Mesenchymal stem cell (in vitro differentiated cells and primary cell): ENCODE measurements at places on chromosomes 11 and 22.

- no peak for DNase-seq
These were observed 68.2 kb downstream of the METTL15 start for GRCh38 chr11:28176351-28176750.

DNA sequence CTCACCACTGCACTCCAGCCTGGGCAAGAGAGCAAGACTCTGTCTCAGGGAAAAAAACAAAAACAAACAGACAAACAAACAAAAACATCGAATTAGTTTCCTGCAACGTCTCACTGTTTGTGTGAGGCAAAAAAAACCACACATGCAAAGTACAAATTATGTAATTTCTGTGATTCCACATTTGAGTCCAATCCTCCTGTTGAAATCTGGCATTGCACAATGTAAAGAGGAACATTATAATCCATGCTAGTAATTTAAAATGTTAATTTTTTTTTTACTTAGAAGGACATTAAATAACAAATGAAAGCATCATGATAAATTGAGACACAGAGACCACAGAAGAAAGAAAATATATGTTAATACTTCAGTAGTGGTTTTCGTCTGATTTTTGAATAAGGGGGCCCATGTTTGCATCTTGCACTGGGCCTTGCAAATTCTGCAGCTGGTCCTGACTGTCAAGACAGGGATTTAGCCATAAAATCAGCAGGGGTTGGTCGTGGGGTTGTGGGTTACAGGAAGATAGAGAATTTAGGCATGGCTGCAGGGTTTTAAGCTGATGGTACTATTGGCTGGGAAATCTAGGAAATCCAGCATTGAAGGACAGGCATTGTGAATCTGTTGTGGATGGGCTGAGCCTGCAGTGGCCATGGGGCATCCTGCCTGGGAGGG lies 102.6 kb upstream of the ALDH3B2 start:
- no peak for DNase-seq

DNA sequence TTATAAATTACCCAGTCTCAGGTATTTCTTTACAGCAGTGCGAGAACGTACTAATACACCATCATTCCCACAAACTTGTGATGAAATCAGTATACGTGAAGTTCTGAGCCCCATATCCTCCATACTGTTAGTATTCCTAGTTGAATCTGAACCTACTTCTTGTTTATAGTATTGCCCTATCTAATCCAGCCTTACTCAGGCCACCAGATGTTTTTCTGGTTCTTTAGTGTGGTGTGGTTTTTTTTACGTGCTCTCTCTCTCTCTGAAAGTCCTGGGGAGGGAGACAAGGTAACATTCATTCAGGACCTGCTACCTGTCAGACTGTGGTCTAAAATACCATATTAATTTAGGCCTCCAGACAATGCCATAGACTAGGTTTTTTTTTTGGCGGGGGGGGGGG lies 47.6 kb upstream of the TEAD1 start:
- DNase-seq: no peak

DNA sequence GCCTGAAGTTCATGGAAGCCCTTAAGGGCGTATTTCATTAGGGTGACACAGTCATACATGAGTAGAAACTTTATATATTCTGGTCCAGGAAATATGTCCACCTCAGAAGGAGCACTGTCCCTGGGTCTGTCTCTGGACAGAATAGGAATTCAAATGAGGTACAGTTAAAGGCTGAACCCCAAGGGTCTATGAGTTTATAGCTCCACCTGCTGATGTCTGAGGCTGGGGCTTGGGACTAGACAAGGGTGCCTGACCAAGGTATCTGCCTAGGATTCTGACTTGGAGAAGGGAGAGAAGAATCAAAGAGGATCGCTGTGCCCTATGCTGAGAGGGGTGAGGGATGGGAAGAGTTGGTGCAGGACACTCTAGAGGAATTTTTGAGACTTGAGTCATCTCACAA lies 14.9 kb downstream of the HEPHL1 start:
- DNase-seq: no peak

- DNase-seq: no peak
These were observed 72.9 kb upstream of the CD44 start for GRCh38 chr11:35066030-35066429.

DNA sequence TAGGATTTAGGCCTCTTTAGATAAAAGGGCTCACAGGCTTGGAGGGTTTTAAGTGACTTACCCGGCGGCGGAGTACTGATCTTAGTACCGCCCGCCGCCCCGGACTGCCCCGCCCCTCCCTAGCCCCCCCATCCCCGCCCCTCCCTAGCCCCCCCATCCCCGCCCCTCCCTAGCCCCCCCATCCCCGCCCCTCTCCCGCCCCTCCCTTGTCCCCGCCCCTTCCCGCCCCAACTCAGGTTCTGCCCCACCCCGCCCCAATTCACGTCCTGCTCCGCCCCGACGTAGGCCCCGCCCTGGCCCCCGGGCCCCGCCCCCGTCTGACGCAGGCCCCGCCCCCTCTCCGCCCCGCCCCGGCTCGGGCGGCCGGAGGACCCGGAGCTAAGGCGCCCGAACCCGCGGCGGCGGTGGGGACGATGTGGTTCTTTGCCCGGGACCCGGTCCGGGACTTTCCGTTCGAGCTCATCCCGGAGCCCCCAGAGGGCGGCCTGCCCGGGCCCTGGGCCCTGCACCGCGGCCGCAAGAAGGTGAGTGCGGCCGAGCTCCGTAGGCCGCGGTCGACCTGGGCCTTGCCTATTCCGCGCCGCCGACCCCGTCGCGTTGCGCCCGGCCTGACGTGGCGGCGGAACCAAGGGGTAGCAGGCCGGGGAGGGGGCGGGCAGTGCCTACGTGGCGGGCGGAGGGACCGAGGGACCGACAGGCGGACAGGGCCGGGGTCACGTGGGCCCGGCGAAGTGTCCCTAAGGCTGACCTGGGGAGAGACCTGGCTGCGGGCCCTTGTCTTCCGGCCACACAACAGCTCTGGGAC lies at the start of gene SCYL1:
TSS of gene SCYL1 (plus strand) at position 343 of the 805 bp plus-strand sequence. CDS start at position 414, 71 bp downstream.
- DNase-seq: peak; percentile 74

- DNase-seq: no peak
These were observed 67.4 kb downstream of the BRD1 start for GRCh38 chr22:49760280-49760629.

DNA sequence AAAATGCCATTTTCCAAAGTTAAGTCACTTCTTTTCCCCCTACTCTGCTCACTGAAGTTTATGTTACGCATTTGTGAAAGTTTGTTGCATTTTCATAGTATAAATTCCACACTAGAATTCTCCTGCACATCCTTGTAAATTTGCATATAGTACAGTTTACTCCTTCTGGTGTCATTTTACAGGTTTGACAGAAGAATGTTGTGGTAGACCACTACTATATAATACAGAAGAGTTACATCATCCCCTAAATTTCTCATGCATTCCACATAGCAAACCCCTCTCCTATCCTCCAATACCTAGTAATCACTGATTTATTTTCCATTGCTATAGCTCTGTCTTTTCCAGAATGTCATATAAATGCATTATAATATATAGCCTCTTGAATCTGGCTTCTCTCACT lies 64.5 kb downstream of the CCDC73 start:
- no peak for DNase-seq

DNA sequence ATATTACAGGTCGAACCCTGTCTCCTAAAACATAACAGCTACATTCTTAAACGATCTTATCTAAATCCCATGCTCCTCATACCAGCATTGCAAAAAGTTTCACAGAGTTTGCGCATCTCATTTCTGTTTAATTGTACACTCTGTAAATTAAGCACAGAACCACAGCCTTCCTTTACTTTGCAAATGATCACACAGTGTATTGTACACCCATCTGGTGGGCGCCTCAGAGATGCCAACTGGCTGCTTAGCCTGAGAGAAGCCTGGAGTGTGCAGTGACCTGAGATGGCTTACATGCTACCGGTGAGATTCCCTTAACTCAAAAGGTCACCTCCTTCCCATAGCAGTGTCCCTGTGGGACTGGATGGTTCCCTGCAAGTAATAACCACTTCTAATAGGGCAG lies 1077.3 kb downstream of the OPCML start:
- no peak for DNase-seq

- no peak for DNase-seq
These were observed 132.9 kb downstream of the COMMD9 start for GRCh38 chr11:36156161-36156816.

- DNase-seq: no peak
These were observed 17.9 kb downstream of the POLR3H start for GRCh38 chr22:41526226-41526829.

DNA sequence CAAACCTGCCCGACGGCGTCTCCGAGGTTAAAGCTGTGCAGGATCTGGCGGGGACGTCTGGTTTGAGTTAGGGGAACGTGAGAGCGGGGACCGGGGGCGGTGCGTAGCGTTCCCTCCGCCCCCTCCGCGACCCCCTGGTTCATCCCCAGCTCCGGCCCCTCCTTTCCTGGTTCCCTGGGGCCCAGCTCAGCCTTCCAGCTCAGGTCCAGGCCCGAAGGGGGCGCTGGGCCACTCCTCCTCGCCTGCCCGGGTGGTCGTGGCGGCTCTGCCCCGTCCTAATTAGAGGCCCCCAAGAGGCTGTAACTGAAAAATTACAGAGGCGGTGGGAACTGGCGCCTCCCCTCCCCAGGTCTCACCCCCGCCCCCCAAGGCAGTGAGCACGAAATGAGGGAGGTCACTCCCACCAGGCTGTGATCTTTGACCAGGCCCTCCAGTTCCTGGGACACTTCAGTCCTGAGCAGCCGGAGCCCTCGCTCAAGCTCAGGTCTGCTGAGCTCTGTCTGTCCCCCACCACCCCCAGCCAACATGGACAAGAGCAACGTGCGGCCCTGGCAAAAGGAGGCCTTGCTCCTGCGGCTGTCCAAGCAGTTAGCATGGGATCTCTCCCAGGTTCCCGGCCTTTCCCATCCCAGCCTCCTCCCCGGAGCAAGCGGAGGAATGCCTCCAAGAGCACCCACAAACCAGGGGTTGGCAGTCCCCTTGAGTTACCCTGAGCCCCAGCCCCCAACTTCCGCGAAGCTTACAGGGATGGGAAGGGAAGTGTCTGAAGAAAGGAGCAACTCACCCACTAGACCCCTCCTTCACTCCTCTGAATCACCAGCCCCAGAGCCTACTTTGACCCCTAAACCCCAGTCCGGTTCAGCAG lies 3.3 kb downstream of the CD248 start:
- peak; percentile 63 for DNase-seq

DNA sequence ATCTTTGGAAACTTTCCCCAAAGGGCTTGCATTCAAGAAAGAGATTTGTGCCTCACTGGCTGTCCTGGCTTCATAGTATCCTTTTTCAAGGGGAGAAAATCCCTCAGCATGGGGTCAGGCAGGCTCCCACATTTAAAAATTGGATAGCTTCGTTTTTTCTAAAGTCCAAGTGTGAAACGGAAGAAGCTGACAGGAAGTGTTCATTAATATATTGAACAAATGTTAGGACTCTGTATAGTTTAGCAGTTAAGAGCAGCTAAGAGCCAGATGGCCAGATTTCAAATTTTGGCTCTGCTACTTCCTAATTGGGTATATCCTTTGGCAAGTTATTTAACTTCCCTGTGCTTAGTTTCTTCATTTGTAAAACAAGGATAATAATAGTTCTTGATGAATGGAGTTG lies 354.9 kb upstream of the FAT3 start:
- no peak for DNase-seq

DNA sequence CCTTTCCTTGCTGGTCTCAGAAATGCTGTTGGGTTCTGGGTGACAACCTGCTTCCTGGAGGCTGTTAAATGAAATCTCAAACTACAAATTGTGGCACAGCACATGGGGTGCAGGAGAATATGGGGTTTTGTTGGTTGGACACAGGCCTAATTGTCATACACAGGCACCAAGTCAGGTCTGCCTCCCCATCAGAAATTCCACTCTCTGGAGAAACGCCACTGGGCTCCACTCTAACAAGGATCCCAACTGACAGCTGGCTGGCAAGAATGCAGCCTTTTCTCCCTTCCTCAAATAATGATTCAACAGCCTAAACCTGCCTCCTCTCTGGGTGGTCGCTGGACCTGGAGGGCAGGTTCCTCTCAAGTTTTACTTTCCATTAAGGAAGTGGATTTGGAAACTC lies 177.8 kb upstream of the NARS2 start:
- no peak for DNase-seq

- DNase-seq: peak; percentile 9
These were observed 333.4 kb upstream of the MPPED2 start for GRCh38 chr11:30919389-30920152.

GRCh38 chr11:15707971-15708370 lies 593.2 kb downstream of the INSC start:
- peak; percentile 66 for DNase-seq

- DNase-seq: peak; percentile 94
These were observed 3.9 kb upstream of the TRIM34 start for GRCh38 chr11:5620651-5621521.

DNA sequence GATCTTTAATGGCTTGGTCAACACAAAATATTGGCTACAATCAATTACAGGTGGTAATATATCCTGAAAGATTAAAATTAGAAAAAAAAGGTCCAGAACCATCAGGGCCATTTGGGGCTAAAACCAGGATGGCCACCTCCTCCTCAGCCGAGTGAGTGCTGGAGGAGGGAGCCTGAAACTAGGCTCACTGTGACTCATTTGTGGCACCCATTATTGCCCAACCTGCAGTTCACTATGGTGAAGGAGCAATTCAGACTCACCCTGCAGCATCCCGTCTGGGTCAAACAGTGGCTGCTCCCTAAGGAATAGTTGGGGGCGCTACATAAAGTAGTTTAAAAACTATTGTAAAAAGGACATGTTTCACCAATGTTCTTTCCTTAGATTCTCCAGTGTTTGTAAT lies 60.7 kb downstream of the GLYATL1 start:
- DNase-seq: no peak

GRCh38 chr11:68331338-68331947 lies 19.1 kb downstream of the LRP5 start:
- DNase-seq: no peak

GRCh38 chr11:66663741-66664296 lies 13.9 kb downstream of the RBM4B start:
- DNase-seq: no peak

DNA sequence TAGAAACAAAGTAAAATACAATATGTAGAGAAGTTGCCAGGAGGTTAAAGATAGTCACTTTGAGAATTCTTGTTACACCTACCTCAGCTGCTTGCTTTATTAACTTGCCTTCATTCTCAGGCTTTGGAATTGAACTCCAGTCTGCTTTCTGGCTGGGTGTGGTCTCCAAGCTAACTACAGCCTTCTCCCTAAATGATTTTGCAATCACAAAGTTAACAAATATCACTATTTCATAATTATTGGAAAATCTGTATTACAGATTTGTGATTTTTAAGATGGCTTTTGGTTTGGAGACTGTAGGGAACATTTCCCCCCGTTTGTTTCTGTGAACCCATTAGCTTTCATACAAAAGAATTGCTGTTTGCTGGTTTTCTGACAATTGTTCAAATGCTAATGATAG lies 2.2 kb downstream of the PLAAT5 start:
- DNase-seq: no peak

DNA sequence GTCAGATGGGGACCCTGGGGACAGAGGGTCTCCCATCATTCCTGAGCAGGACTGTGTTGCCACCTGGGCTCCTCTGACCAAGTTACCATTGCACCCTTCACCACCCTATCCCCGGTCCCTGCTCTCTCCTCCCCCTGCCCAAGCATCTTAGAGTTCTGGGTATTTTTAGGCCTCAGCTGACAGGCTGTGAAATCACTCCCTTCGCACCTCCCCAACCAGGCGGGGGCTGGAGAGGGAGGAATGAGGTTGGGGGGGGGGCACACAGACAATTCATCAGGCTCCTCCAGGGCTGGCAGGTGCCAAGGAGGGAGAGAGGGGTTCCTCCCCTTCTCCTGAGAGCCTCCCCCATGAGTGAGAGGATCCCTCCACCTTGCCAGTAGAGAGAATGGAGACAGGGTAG lies 9.0 kb downstream of the SYT7 start:
- DNase-seq: no peak
